ENCODE measurements at places on chromosomes 13 and 19.

GRCh38 chr19:4393947-4394590 lies 6.3 kb downstream of the SH3GL1 start:
- no peak for DNase-seq

DNA sequence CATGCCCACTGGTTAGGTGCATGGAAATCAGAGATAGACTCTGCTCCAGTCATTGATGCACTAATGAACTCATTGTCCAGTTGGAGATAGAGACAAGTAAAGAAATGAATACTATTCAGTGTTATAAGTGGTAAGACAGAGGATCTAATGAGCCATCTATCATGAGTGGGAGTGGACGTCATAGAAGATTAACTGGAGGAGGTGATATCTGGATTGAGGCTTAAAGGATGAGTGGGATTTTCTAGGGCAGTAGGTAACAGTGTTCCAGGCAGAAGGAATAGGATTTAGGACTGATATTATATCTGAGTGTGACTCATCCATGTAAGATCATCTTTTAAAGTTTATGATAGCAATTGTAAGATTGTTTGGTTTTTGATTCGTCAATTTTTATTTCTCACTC lies 152.2 kb upstream of the CSNK1A1L start:
- no peak for DNase-seq

- no peak for DNase-seq
Measured at GRCh38 chr19:54186934-54187381, 2.4 kb downstream of the MBOAT7 start.

GRCh38 chr13:97225533-97225932 lies 3.4 kb downstream of the MBNL2 start:
- peak; percentile 39 for DNase-seq

Measured in hematopoietic multipotent progenitor cell treated with erythropoietin and hydrocortisone succinate and interleukin-3 and kit ligand, for 15 days (in vitro differentiated cells).